ENCODE measurements at places on chromosomes 7 and 10.

DNA sequence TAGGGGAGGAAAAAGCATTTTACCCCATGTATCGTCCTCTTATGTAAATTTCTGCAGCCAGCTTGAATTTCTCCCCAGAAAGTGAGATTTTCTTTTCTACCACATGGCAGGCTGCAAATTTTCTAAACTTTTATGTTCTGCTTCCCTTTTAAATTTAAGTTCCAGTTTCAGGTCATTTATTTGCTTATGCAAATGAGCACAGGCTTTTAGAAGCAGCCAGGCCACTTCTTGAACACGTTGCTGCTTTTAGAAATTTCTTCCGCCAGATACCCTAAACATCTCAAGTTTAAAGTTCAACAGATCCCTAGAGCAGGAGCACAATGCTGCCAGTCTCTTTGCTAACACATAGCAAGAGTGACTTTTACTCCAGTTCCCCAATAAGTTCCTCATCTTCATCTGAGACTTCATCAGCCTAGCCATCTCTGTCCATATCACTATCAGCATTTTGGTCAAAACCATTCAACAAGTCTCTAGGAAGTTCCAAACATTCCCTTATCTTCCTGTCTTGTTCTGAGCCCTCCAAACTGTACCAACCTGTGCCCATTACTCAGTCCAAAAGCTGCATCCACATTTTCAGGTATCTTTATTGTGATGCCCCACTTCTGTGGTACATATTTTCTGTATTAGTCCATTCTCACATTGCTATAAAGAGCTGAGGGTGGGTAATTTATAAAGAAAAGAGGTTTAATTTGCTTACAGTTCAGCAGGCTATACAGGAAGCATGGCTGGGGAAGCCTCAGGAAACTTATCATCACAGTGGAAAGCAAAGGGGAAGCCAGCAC, 16.3 kb downstream of the EZH2 start:
- no peak for DNase-seq

DNA sequence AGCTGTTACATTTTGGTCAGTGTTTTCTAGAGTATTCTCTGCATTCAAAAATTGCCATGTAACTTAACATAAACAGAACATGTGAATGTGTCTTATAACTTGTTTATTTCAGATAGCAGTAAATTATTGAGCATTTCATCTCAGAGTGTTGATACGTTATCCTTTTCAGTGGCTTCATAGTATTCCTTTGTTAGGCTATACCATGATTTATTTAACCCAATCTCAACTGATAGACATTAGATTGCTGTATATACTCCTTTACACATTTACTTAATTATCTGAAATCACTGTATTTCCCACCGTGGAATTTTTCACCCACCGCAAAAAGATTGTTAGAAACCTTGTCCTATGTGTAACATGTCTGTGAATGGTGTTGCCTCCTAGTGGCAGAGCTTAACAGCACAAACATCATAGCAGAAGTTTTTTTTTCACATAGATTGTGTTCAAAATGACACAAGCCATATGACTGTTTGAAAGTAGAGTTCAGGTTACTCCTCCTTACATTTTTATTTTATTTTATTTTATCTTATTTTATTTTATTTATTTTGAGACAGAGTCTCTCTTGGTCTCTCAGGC, 21.4 kb downstream of the SLF2 start:
- DNase-seq = no peak

- DNase-seq = peak; percentile 20
These were observed at the start of gene ACTA2 for GRCh38 chr10:88952647-88953111. TSS of gene ACTA2 (minus strand) at chr10:88952773. CDS start at chr10:88948930, 3,843 bp downstream.

GRCh38 chr10:101484175-101484745, 103.8 kb downstream of the POLL start:
- no peak for DNase-seq

DNA sequence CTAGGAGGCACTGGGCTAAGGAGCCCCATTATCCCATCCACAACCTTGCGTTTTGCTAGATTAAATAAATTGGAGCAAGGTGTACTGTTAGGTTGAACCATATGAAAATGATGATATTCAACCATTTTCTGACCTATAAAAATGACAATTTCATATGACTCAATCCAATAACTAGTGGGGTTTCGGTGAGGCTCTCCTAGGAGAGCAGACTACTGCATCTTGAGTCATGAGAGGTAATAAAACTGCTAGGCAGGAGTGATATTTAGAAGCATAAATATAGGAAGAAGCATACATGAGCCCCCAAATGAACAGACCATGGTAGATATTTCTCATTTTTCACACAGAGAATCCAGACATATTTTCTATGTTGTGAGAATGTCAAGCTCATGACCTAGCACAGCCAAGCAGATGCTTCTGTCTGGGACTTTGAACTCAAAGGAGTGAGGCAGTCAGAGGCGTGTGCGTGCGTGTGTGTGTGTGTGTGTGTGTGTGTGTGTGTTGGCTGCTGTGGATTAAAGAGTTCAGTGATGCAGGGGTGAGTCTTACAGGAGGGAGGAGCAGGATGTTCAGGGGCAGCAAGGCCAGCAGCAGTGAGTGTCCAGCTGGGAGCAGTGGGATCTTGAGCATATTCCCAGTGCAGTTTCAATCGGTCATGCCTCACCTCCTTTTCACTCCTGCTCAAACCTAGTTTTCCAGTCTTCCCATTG, 17.8 kb upstream of the WDR11 start:
- DNase-seq = peak; percentile 27

GRCh38 chr7:2626498-2627117, 5.2 kb upstream of the TTYH3 start:
- peak; percentile 30 for DNase-seq

- DNase-seq = no peak
These were observed 53.1 kb upstream of the CHST15 start for GRCh38 chr10:124146483-124146882.

DNA sequence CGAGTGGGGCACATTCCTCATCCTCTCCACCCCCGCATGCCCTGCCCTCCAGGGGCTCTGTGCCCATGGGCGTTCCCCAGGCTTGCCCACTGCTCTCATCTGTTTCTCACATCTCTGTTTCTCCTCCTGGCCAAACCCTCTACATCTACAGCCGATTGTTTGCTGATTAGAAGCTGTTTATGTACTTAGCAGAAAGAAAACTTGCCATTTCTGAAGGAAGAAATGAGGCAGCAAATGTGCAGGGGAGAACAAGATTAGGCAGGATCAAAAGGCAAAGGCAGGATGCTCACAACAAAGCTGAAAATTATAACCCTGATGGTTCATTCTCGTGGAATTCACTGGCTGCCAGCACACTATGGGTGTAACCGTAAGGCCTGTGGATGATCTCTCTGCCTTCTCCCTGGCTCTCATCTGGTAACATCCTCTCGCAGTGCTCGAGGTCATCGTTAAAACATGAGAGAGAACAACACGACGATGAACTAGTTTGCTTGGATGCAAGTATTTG, 111.6 kb upstream of the KLF14 start:
- no peak for DNase-seq

GRCh38 chr10:48505394-48506112, 99.3 kb downstream of the ARHGAP22 start:
- DNase-seq = no peak

DNA sequence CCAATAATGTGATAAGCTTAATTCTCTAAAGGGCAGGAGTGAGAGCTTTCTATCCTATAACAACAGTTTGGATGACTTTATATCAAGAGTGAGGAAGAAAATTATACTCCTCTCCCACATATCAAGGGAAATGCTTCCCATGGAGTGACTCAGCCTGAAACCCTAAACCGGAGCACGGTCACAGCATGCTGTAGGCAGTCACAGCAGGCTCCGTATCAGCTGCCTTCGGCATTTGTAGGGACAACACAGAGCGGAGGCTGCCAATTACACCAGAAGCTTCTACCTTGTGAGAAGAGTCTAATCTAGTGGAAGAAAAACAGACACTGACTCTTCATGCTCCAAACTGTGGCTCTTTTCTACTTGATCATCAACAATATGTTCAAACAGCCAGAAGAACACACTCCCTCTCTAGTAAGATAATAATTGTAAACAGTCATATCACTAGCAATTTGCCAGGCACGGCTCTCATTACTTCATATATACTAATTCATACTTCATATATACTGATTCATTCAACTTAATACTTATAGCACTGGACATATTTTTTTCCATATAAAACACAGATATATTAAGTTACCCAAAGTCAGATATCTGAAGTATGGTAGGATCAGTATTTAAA, 65.9 kb downstream of the DGKB start:
- peak; percentile 22 for DNase-seq

GRCh38 chr10:71776481-71776925, 3.2 kb upstream of the VSIR start:
- DNase-seq = no peak

DNA sequence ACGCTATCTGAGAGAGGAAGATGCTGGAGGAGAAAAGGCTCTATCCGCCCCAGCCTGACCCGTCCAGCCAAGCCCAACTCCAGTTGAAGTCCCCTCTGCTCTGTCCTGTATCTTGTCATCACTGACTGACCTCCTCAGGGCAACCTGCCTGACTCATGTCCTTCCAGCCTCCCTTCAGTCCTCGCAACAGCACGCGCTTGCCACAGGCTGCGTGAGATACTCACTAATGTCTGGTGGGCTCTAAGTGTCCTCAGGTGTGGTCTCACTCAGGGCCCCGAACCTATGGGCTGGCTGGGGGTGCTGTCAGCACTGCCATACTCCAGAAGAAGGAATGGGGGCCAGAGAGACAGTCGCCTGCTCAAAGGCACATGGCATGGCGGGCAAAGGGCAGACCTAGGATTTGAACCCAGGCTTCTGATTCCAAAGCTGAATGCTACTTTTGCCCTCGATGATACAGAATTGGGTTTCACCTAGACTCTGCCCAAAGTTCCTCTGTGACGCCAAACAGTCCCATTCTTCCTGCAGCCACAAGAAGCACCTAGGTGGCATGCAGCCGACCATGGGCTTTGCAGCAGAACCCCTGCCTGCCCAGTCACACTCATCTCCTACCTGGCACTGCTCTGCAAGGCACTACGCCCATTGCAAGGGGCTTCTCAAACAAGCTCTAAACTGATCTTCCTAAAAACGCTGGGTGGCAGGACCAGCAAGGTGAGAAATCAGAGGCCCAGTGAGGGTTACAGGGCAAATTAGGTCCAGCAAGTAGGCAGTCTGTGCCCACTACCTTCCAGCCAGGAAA, 8.5 kb downstream of the FAM53B start:
- DNase-seq = no peak

DNA sequence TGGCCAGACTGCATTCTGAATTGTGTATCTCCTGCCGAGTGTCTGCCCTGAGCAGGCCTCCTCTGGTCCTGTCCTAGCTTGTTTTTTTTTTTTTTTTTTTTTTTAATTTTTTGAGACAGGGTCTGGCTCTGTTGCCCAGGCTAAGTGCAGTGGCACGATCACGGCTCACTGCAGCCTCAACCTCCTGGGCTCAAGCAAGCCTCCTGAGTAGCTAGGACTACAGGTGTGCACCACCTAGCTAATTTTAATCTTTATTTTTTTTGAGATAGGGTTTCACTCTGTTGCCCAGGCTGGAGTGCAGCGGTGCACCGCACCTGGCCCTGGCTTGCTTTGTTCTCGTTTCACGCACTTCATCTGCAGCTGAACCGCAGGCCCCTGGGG, 23.5 kb downstream of the COL26A1 start:
- no peak for DNase-seq

DNA sequence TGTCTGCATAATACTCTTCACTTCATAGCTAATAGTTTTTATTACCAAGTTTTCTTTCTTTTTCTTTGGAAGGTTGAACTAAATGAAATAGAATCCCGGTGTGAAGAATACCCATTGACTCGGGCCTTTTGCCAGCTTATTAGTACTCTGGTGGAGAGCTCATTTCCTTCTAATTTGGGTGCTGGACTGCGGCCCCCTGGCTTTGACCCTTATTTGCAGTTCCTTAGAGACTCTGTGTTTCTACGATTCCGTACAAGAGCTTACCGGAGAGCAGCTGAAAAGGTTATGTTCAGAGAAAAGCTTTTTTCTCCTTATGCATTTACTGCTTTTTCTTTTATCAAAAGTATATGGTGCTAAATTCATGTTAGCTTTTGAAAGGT, 40.2 kb downstream of the NUP205 start:
- DNase-seq = no peak

- DNase-seq = peak; percentile 97
These were observed at the start of gene ANXA7 for GRCh38 chr10:73413528-73414229. TSS of gene ANXA7 (minus strand) at chr10:73414058. CDS start at chr10:73400856, 13,202 bp downstream.

- no peak for DNase-seq
These were observed 313.4 kb upstream of the SEMA3C start for GRCh38 chr7:81232084-81232799.

- no peak for DNase-seq
These were observed 118.2 kb upstream of the ZNF746 start for GRCh38 chr7:149615690-149616270.

DNA sequence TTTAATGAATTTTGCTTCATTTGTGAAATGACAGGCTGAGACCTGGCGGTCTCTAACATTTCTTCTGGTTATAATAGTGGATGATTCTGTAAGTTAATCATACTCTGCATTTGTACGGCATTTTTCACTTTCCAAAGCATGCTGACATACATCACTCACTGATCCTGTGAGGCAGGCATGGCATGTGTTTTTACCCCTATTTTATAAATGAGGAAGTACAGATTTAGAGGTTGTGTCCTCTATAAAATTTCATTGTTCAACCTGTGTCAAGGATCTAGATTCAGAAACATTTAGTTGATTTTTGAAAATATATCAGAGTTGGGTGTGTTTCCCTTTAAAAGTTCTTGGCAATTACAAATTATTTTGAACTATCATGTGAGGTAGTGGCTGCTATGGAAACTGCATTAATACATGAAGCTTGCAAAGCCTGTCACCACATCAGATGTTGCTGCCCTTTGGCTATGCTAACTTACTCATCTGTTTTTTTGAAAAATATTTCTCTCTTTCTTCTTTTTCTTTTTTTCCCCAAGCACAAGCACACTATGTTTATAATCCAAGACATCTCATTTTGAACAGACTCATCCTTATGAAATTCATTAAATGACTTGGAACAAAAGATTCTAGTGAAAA, 172.7 kb downstream of the GNAI1 start:
- DNase-seq = no peak

GRCh38 chr10:34098821-34099567, 716.1 kb downstream of the PARD3 start:
- no peak for DNase-seq

DNA sequence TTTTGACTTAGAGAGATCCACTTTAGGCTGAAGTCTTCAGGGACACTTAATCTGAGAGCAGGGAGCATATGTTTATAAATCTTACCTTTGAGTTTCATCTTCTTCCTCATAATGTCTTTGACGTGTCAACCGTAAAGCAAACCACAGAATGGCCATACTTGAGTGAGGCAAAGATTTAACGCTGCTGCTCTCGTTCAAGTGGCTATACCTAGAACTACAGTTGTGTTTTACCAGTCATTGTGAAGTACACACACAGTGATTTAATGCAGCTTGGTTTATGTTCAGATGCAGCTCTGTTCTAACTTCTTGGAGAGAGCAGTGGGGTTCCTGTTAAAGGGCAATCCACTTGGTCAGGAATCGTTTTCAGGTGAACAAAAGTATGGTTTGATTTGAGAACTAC, 39.9 kb upstream of the GOT1 start:
- DNase-seq = no peak

DNA sequence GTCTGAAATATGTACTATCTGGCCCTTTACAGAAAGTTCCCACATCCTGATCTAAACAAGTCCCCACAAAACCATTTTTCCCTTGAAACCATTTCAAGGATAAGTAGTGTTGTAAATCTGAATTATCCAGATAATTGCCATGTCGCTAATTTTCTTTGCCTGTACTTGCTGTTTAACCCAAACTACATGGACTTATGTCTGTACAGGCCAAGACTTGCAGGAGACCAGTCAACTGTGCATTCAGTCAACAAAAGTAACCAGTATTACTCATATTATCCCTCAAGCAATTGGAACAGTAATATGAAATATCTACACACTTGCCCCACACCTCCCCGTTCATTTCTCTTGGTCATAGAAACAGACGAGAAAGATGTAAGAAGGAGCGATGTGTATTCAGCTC, 347.8 kb upstream of the NFE2L3 start:
- no peak for DNase-seq
